ENCODE measurements at places on chromosomes 7 and 10.

GRCh38 chr7:72268090-72268489, 144.0 kb downstream of the CALN1 start:
- DNase-seq = no peak

DNA sequence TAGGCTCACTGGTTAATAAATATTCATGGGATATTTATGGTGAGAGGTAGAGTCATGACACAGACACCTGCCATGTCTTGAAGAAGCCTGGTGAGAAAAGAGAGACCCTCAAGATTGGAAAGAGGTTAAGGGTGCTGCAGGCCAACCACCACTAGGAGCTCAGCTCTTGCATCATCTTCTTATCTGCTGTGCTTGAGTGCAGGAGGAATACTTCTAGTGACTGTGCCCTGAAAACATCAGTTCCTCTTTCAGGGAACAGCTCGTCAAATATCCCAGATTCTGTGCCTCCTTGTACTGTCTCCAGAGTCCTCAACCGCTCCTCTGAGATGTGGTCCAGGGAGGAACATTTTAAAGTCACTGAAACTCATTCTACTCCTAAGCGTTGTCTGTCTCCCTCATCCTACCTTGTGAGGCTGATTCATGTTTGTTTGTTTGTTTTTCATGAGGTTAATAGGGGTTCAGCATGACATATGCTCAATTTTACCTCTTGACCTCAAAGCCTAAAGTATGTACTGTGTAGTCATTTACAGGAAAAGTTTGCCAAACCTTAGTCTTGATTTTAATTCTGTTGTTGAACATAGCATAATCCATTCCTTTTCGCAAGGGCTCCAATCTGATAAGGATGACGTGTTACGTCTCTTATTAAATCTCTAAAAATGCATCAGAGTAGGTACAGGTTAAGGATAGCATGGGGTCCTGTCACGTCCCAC, 293.1 kb downstream of the C7orf25 start:
- DNase-seq = no peak

- DNase-seq = no peak
Observed at GRCh38 chr10:115941361-115941771, 331.6 kb downstream of the GFRA1 start.

GRCh38 chr10:77478247-77478961, 159.2 kb downstream of the KCNMA1 start:
- peak; percentile 67 for DNase-seq

GRCh38 chr7:24826662-24827020, 69.4 kb upstream of the GSDME start:
- no peak for DNase-seq

DNA sequence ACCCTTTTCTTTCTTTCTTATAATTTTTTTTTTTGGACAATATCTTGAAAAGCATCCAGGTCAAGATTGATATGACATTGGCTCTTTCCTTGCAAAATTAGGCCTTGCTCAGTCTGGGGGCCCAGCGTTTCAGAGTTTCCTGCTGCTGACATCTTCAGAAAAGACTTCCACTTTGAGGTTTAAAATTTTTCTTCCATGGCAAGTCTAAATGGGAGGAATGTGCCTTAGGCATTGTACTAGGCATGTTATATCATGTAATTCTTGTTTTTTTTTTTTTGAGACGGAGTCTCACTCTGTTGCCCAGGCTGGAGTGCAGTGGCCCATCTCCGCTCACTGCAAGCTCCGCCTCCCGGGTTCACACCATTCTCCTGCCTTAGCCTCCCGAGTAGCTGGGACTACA, 48.9 kb upstream of the PDZD8 start:
- no peak for DNase-seq

DNA sequence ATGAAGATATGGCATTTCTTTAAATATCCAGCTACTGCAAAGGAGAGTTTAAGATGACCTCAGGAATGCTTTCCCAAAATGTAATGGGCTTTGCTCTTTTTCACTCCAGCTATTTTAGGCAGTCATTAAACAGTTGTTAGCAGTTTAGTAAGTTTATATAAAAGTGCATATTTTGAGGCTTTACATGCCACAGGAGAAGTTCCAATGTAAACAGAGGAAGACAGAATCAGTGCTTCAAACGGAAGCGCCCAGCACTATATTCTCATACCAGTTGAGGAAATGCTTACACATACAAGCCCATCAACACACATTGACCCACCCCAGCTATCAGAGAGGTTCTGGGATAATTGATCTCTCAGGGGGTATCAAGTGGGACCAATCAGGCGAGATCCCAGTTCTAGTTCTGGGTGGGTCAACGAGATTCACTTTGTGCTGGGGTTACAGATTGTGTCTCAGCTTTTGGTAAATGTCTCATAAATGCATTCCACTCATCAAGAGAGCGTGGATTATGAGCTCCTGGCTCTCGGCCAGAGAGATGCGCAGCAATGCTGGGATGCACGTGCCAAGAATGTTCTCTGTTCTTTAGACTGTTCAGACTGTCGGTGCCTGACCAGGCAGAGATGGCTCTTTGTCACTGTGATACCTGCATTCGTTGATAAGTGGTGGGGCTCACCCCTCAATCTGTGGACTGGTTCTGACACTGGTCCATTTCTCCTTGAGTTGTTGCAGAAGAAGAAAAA, 55.0 kb downstream of the CACNB2 start:
- peak; percentile 20 for DNase-seq

DNA sequence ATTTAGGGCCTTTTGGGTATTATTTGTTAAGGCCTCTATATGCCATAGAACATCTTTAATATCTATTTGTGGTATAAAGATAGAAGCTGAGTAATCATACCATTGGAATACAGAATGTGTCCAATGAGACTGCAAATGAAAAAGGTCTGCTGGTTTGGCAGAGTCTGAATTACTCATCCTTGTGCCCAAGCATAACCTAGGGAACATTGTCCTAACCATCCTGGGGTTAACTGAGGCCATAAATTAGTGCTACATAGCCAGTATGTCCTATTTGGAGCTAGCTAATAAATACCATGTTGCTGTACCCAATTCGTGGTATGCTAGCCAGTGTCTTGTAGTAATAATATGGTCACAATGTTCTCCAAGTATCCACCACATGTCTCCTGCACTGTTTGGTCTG, 117.1 kb downstream of the ANKRD26 start:
- no peak for DNase-seq

GRCh38 chr10:75678527-75678926, 247.1 kb downstream of the LRMDA start:
- DNase-seq = no peak

DNA sequence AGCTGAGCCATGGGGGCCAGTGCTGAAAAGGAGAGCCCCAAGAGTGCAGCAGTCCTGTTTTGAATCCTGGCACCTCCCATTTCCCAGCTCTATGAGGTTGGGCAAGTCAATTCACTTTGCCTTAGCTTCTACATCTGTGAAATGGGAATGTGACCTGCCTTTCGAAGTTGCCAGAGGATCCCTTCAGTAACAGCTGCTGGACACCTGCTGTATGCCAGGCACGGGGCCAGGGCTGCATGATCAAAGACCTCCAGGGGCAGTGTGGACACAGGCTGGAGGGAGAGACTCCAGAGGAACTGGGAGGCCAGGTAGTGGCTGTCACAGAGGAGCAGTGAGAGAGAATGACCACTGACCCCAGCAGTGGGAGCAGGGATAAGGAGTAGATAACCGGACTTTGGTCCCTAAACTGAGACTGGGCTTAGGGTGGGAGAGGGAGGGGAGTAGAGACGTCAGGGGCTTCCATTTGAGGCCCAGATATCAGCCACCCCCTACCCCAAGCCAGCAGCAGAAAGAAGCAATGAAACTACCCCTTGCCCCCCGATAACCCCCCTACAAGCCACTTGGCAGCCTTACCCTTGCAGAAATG, 45.2 kb downstream of the SRRM3 start:
- no peak for DNase-seq

GRCh38 chr10:556971-557637, 132.4 kb downstream of the DIP2C start:
- DNase-seq = no peak

GRCh38 chr7:83271212-83272099, 108.8 kb upstream of the PCLO start:
- DNase-seq = peak; percentile 42

- DNase-seq = peak; percentile 13
Observed at GRCh38 chr7:40755438-40755837, 620.6 kb downstream of the SUGCT start.

DNA sequence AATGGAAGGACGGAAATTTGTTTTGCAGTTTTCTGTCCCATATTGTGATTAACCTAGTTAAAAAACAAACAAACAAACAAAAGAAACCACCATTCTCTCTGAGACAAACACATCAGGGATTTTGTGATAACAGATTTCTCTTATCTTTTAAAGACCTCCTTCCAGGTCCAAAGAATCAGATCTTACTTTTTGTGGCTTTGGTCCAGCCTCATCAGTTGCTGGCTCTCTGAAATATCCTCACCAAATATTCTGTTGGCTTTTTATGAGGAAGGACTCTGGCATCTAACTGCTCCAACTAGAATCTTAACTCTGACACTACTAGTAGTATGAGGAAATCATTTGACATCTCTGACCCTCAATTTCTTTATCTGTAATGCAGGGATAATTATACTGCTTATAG, 4.8 kb downstream of the FAM204A start:
- no peak for DNase-seq

GRCh38 chr10:6143181-6143580, 54.3 kb downstream of the RBM17 start:
- DNase-seq = no peak

GRCh38 chr7:131691454-131692130, 135.2 kb upstream of the PODXL start:
- no peak for DNase-seq

GRCh38 chr10:50410066-50410811, 158.9 kb upstream of the ASAH2 start:
- DNase-seq = no peak

GRCh38 chr10:18659819-18660535, 746 bp downstream of the ARL5B start:
- DNase-seq = peak; percentile 51

DNA sequence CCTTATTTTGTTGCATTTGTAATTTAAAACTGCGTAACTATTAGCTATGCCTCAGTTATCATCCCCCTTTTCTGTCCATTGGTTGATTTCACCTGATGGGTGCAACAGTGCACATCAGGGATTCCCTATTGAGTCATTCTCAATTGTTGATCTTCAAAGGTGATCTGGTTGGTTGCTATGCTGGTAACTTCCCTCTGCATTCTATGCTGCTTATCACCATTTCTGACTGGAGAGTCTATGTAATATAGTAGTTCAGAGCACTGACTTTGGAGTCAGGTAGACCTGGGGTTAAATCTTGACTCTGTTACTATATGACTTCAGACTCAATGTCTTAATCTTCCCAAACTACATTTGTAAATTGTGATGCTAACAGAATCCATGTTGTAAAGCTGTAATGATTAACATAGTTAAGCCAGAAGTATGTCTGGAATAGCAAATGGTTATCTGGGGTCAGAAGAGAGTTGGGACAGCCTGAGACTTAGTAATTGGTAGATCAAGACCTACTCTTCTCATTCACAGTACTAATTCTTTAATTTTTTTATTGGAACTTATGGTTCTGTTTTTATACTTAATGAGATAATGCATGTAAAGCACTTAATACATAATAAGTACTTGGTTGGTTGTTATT, 38.1 kb downstream of the EXOC6 start:
- peak; percentile 9 for DNase-seq

- no peak for DNase-seq
Observed at GRCh38 chr7:30347226-30348082, 63.1 kb downstream of the ZNRF2 start.

GRCh38 chr7:121054925-121055324, 66.4 kb downstream of the CPED1 start:
- no peak for DNase-seq

GRCh38 chr7:107813524-107813923, 10.5 kb upstream of the SLC26A3 start:
- no peak for DNase-seq

DNA sequence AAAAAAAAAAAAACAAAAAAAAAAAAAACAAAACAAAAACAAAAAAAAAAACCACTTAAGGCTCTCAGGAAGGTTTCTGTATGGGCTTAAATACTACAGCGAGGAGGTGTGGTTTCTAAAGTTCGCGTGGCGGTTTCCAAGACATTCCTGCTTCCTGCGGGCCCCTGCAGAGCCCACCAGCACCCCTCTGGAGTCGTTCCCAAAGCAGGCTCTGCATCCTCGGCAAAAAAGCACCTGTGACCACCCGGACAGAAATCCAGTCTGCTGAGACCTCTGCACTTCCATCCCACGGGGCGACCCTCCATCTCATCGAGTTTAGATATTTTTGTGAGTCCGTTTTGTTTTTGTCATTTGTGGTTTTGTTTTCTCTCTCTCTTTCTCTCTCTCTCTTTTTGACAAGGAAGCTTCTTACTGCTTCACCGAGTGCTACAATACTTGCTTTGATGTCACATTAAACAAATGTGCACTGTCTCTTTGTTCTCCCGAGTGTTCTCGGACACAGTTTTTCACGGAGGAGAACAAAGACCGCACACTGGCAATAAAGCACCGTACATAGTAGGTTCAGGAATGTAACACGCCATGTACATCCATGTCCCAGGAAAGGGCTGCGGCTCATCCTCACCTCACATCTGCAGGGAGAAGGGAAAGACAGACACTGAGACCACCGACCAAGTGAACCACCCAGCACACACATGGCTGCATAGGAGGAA, 21.5 kb downstream of the PDGFA start:
- no peak for DNase-seq

DNA sequence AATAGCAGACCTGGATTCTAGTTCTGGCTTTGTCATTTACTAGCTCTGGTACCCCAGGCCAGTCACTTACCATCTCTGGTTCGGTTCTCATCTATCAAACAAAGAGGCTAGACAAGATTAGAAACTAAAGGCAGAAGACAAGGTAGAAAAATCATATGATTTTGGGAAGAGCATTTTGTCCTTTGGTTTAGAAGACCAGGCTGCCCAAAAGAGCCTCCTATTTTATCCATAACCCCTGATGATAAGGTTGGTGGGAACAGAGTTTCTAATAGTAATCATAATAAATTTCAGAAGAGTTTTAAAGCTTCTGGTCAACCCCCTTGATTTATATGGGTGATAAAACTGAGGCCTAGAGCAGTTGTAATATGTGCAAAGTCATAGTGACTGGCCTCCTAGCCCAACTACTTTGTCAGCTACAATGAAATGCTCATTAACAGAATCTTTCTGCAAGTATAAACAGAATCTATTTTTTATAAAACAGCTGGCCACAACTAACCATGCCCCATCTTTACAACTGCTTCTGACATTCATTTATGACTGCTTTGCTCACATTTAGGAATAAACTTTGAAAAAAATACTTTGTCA, 23.4 kb downstream of the COX15 start:
- peak; percentile 50 for DNase-seq

DNA sequence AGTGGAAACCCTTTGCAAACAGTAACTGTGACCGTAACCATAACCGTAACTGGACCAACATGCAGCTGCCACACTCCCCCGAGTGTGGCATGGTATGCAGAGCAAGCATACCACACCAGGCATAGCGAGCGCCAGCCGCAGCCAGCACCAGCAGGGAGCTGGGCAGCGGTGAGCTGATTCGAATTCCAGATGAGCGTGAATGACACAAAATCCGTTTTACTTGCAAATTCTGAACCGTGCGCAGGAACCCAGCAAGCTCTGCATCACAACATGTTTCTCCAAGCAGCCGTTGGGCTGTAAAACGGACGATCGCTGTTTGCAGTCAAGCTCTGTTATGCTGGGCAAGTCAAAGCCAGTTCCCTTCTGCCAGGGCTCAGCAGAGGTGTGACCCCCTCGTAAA, 111.1 kb downstream of the OAT start:
- no peak for DNase-seq

GRCh38 chr7:7883394-7883793, 85.2 kb upstream of the GLCCI1 start:
- DNase-seq = no peak

GRCh38 chr10:6273351-6273750, 70.6 kb downstream of the PFKFB3 start:
- DNase-seq = peak; percentile 38

- DNase-seq = peak; percentile 55
Observed at GRCh38 chr10:129971381-129972144, 7.5 kb upstream of the EBF3 start.
